Placental pericyte (primary cell): ENCODE measurements at places on chromosomes 16 and 17. TPM values are rescaled to one million over a fixed set of nuclear protein-coding genes. Genes with fewer than 3 reads are reported as not detected.

The SCPEP1 gene
- 26.1 and 53.4 TPM in 2 replicates for total RNA-seq

The KRT15 gene
- 3.3 TPM in 1 of 2 replicates, not detected in the other for total RNA-seq

The MON1B gene
- total RNA-seq: 19.6 and 32.2 TPM in 2 replicates

The GLTPD2 gene
- total RNA-seq: not detected in 2 replicates

The CHD3 gene
- 56.3 and 73.5 TPM in 2 replicates for total RNA-seq

The SPN gene
- not detected in 2 replicates for total RNA-seq

The PRAC1 gene
- not detected in 2 replicates for total RNA-seq

The DRC3 gene
- 0.66 and 0.86 TPM in 2 replicates for total RNA-seq

The TMEM114 gene
- total RNA-seq: not detected in 2 replicates

The FAM20A gene
- total RNA-seq: 0.57 and 6.8 TPM in 2 replicates

The SLC35G3 gene
- not detected in 2 replicates for total RNA-seq

The MT3 gene
- not detected in 2 replicates for total RNA-seq

The CES1 gene
- 0.22 and 1.6 TPM in 2 replicates for total RNA-seq

The ZMYND15 gene
- 0.22 TPM in 1 of 2 replicates, not detected in the other for total RNA-seq

The CD300H gene
- total RNA-seq: not detected in 2 replicates

The MLYCD gene
- 2.4 and 3.7 TPM in 2 replicates for total RNA-seq

The TBC1D3 gene
- not detected in 2 replicates for total RNA-seq
